ENCODE measurements at places on chromosomes 12 and 14.

GRCh38 chr12:110015132-110015531 lies 15.9 kb downstream of the ANKRD13A start:
- no peak for DNase-seq

GRCh38 chr12:11794751-11795150 lies 145.3 kb downstream of the ETV6 start:
- DNase-seq = no peak

DNA sequence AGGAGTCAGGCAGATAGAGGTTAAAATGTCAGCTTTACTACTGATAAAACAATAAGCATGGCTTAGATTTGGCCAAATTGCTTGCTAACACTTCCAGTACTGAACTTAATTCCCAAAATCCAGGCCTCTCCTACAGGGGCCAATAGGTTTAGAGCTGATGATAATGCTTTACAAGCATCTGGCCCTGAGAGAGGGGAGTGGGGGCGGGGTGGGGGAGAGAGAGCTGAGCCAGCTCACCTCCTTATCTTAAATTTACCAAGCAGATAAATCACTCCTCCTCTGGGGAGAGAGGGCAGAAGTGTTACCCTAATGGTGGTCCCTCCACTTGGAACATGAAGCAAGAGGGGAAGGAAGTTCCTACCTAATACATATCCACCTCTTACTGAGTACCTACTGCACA lies 182.2 kb upstream of the CRY1 start:
- DNase-seq = no peak

GRCh38 chr12:67630373-67631088 lies 18.0 kb upstream of the DYRK2 start:
- DNase-seq = peak; percentile 54

GRCh38 chr12:47394070-47394469 lies 311.8 kb downstream of the RPAP3 start:
- no peak for DNase-seq

DNA sequence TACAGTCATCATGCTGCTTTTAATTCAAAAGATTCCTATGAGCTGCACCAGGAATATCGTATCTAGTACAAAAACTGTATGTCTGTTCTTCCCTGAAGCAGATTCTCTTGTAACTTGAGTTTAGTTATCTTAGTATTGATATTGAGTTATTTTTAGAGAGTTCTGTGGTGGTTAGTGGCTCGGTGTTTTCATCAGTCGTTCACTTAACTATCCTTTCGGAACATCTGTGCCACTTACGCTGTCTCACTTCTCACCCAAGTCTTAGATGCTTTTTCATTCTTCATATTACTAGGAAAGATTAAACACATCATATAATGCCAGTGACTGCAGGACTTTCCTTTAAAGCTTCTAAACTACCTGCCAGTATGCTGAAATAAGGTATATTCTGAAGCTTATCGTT lies 251.0 kb downstream of the FBXL14 start:
- DNase-seq = no peak

Data from iPS DF 19.7 (cell line).